Uterine smooth muscle cell (primary cell): ENCODE measurements at places on chromosomes 1 and 21. TPM values are rescaled to one million over a fixed set of nuclear protein-coding genes. Genes with fewer than 3 reads are reported as not detected.

IRF6 gene
- total RNA-seq, result 0.44 and 0.62 TPM in 2 replicates

CTNNBIP1 gene
- total RNA-seq, result 24.2 and 25.2 TPM in 2 replicates

ELAVL4 gene
- not detected in 2 replicates for total RNA-seq

RNF187 gene
- 75.5 and 148 TPM in 2 replicates for total RNA-seq

DMBX1 gene
- total RNA-seq, result not detected in 2 replicates

ARV1 gene
- 12.5 and 16.7 TPM in 2 replicates for total RNA-seq

SPRR1A gene
- total RNA-seq, result not detected in 2 replicates

EVA1B gene
- total RNA-seq, result 233 and 252 TPM in 2 replicates

NTNG1 gene
- 19.0 and 30.4 TPM in 2 replicates for total RNA-seq
